Left ventricle myocardium inferior (tissue), 1 donor: ENCODE measurements at places on chromosomes 6 and 20.

GRCh38 chr6:131924881-131925474, 26.2 kb downstream of the CCN2 start:
- DNase-seq: no peak

- no peak for DNase-seq
These were observed 118.2 kb downstream of the ADAT2 start for GRCh38 chr6:143332153-143332845.

DNA sequence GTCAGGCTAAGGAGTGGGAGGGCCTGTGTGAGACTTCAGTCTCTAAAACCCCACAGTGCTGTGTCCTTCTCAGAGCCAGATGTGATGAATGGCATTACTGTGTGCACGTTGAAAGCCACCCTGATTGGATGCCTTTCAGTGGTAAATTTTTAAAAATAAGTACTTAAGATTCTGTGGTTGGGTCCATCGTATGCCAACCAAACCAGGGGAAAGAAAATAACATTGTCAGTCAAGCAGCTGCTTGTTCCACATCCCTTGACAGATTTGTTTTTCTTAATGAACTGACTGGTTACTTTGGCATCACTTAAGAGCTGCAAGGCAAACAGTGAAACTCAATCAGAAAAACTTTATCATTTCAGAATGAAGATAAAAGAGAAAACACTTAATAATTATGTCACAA, 334.0 kb upstream of the NT5E start:
- no peak for DNase-seq

DNA sequence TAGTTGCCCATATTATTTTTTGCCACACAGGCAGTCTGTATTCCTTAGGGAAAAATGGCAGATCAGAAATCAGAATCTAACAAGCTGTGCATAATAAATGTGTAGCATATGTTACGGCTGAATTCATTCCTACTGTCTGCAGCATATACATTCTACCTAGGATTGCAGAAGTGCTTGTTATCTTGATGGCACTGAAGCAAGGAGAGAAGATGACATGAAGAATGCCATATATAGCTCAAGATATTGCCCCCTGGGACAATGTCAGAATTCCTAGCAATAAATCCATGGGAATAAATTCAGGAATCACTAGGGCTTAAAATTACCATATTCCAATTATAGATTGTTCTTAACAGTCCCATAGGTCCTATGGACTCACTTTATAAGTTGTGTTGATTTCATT, 293.0 kb upstream of the CNR1 start:
- DNase-seq: no peak

DNA sequence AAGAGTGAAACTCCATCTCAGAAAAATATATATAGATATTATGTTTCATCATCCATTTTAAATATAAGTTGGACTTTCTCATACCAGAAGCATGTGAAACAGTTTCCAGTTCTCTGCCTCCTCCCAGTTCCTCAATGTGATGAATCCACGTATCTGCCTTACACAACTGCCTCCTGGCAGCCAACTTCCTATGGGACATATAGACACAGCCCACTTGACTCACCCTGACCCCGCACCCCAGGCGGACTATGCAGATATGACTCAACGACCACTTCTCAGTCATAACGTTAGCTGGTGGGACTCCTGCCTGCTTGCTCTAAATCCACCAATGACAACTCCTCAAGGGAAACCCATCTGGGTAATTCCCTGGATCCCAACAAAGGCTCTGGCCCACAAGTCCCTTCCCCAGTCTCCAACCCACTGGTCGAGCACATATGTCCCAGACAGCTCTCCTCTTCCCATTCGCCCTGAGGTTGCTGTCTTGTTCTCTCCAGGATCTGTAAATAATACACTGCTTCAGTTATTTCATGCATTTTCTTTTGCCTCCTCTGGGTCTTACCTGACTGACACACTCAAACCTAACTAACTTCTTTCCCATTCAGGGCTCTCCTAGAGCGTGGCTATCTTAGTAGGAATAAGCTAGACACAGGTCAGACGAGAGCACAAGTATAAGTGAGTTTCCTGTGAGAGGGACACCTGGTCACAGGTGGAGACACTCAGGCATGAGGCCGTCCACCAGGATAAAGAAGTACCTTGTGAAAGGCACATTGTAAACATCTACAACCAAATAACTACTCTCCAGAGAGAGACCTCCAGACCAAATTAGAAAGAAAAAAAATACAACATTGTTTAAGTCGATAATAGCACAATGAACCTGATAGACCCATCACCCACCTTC, 548.5 kb downstream of the CD83 start:
- no peak for DNase-seq

- DNase-seq: no peak
These were observed 137.0 kb upstream of the STXBP5 start for GRCh38 chr6:147067184-147067583.

DNA sequence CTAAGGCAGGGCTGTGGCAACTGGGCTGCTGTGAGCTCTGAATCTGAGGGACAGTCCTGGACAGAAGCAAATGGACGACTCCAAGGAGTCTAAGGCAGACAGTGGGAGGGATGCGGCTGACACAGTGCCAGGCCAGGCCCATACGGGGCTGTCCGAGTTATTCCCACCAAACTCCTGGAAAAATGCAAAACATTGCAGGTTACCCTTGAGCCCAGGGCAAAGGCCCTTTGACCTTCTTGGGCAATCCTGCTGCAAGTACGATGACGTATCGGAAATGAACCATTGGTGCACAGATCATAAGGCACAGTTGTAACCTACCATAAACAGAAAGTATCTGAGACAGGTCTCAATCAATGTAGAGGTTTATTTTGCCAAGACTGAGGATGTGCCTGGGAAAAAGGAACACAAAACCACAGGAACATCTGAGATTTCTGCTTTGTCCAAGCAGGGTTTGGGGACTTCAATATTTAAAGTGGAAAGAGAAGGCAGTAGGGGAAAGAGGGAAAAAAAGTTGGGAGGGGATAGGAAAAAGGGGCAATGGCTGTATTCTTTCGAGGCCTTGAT, 118.9 kb downstream of the DACT2 start:
- DNase-seq: no peak

DNA sequence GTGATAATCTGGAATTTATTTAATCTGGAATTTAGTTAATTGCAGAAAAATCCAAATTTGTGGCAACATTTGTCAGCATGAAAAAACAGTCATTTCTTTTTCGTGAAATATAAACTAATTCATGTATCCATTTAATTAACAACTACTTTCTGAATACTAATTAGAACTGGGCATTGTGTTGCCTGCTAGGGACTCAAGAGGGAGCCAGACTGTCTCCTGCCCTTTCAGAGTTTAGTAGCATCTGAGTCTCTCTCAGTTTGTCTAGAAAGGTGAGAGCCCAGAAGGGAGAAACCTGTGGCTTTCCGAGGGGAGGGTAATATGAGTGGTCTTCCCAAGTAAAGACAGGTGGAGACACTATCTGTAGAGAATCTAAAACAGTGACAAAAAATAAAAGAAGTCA, 210.9 kb upstream of the HDDC2 start:
- no peak for DNase-seq

- no peak for DNase-seq
These were observed 244.2 kb upstream of the RIMS1 start for GRCh38 chr6:71642120-71642519.

- DNase-seq: no peak
These were observed 39.7 kb upstream of the TULP1 start for GRCh38 chr6:35552285-35552917.

DNA sequence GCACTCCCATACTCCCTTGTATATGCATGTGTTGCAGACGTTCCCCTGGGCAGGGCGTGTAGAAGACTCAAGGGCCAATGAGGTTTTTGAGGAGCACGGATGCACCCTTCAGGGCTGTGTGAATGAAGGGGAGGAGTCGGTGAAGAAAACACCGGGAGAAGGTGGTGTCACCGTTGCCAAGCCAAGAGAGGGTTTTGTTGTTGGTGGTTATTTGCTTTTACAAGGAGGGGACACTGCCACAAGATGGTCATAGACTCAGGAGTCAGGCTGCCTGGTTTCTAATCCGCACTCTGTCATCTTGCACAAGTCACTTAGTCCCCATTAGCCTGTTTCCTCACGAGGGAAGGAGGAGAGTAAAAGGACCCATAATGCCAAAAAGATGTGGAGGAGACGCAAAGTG, 124.0 kb downstream of the PXDC1 start:
- no peak for DNase-seq

DNA sequence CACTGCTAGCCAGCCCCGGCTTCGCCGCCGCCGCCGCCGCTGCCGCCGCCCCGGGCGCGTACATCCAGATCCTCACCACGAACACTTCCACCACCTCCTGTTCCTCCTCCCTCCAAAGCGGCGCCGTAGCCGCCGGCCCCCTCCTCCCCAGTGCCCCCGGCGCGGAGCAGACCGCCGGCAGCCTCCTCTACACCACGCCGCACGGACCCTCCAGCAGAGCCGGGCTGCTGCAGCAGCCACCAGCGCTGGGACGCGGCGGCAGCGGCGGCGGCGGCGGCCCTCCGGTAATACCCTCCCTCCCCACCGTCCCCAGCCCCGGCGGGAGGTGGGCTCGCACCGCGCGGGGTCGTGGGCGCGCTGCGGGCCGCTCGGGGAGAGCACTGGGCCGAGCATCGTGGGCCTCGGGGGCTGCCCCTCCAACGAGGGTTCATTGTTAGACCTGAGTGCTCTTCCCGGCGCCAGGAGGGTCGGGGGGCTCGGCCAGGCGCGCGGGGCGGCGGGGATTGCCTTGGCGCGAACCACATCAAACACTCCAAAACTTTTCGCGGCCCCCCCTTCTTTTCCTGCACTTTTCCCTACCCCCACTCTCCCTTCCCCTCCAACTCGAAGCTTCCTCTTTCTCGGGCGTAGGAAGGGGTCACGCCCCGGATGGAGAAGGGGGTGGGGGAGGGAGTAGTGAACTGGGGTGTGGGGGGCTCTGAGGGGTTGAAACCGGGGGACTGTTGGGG, 827 bp downstream of the E2F3 start:
- DNase-seq: peak; percentile 37

- DNase-seq: no peak
These were observed 1.4 kb downstream of the PAQR8 start for GRCh38 chr6:52363228-52363867.

GRCh38 chr6:169972101-169972651, 220.8 kb downstream of the ERMARD start:
- no peak for DNase-seq

DNA sequence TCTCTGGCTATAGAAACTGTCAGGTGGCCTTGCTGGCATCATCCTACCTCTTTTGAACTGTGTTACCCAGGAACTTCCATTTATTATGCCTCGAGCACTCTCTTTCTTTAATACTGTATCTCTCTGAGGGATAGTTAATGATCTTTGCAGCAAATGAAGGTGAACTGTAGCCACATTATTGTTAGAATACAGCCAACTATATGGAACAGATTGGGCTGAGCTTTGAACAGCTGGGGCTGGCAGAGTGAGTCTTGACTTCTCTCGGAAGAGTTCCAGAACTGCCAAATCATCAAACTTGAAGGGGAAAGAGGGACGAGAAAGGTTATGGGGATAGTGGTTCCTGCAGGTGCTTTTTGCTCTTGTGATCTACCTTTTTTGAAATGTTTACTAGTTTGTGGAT, 237.7 kb downstream of the PRL start:
- DNase-seq: no peak
